ENCODE measurements at places on chromosomes 4 and X.

DNA sequence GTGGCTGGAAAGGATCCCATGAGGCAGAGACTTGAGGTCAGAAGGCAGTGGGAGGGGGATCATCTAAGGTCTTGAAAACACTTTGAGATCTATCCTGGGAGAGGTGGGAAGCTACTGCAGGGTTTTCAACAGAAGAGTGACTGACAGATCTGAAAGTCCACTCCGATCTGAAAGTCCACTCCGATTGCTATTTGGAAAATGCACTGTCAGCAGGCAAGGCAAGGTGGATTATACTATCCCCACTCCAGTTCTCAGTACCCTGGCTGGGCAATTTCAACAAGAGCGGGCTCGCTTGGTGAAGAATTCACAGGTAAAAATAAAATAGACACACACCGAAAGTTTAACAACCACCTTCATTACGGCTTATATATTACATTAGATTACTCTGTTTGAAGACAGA lies 42.3 kb upstream of the C1QTNF7 start:
- no peak for DNase-seq

DNA sequence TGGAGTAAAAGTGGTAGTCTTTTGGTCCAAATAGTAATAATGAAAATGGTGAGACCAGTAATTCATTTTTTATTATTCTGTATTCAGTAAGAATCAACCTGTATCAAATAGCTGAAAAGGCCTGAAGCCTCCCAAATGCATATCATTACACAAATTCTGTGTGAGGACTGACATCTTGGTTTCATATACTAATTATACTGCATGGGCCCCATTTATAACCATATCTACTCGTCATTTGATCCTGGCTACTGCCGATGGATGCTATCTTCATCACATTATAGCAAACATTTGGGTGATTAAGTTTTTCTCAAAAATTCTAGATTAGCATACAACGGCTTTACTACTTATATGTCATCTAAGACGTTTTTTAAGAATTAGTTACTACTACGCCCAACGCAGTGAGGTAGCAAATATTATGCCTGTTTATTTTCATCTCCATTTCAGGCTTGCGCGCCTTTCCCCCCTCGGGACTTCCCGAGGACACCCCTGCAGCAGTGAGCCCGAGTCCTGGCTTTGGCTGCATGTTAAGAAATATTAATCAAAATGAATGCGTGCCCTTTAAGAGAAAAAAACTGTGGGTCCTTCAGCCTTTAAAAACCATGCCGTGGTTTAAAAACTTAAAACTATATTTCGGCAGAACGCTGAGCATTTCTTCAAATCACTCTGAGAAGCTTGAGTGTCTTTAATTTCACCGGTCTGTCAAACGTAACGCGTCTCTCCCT lies 814 bp upstream of the MMAA start:
- no peak for DNase-seq

DNA sequence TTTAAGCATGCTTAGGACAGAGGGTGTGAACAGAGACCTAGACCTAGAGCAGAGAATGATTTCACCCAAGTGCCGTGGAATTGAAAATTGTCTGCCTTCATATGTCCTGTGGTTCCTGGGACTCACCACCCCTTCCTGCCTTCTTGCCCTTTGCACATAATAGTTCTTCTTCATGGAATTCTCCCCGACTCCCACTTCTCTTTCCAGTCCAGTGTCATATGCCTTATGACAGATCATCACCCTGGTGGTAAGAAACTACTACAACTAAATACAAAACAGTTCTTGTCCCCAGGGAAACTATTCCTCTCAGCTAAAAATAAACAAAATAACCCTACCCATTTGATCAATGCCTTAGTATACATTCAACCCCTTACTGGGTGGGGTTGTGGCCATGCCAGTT lies 43.3 kb downstream of the BMPR1B start:
- no peak for DNase-seq

DNA sequence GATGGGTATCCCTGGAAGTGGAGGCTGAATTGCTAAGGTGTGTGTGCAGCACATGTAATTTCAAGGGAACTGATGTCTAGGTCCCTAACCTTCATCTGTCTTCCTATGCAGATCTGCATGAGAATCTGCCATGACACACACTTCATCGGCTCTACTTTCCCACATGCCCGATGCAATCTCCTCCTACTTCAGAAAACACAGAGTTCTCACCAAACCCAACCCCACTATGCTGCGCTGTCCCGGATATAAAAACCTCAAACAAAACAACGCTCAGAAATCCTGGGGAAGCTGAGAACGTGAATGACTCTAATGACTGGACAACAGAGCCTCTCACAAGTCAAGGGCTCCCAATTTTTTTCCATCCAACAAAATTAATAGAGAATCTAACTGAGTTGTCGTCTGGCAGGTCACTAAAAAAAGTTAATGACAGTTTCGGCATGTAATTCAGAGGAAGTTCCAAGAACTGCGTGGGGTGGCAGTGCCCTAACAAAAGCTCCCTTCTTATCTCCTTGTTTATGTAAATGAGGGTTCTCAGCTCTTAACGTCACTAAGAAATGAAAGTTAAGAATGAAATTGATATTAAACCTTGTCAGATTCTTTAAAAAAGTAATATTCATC lies 39.0 kb downstream of the STX18 start:
- DNase-seq: no peak

DNA sequence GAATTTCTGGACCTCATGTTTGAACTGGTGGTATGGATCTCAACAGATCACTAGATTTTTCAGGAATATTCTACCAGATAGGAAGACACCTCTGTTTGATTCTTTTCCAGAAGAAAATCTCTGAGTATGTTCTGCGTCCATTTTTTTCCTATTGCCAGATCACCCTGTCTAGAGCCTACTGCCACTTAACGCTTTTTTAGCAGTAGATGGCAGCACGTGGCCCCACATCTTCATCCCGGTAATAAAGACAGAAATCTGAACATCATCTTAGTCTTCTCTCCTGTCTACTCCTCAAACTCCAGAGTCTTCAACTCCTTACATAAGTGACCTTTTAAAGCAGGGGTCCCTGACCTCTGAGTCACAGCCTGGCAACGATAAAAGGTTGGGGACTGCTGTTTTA lies 184.7 kb downstream of the TMA16 start:
- no peak for DNase-seq

GRCh38 chrX:276581-277201 lies 4.5 kb upstream of the PLCXD1 start:
- DNase-seq: no peak

GRCh38 chrX:20372533-20372932 lies 105.8 kb upstream of the RPS6KA3 start:
- no peak for DNase-seq
